A549 treated with AZD2906 at 1 μM for 4 hours (cell line): ENCODE measurements at places on chromosomes 4 and X. TPM values are rescaled to one million over a fixed set of nuclear protein-coding genes. Genes with fewer than 3 reads are reported as not detected.

CPE gene
- total RNA-seq: 1.6 to 2.3 TPM (median 1.8 TPM) in 5 replicates

GAGE2A gene
- not detected in 5 replicates for total RNA-seq

HTR2C gene
- not detected in 5 replicates for total RNA-seq

SMIM31 gene
- 0.03 to 0.08 TPM (median 0.04 TPM) in 4 of 5 replicates, not detected in the other for total RNA-seq

SULT1E1 gene
- not detected in 5 replicates for total RNA-seq

ALB gene
- total RNA-seq: 0.16 to 1.7 TPM (median 1.5 TPM) in 3 of 5 replicates, not detected in the others

ARHGAP6 gene
- 0.01 to 0.13 TPM (median 0.10 TPM) in 3 of 5 replicates, not detected in the others for total RNA-seq

CENPVL2 gene
- total RNA-seq: not detected in 5 replicates

LEF1 gene
- total RNA-seq: 0.07 to 0.19 TPM (median 0.12 TPM) in 5 replicates

GPM6B gene
- total RNA-seq: 0.24 to 0.61 TPM (median 0.39 TPM) in 5 replicates

MCUB gene
- 13.0 to 25.3 TPM (median 20.2 TPM) in 5 replicates for total RNA-seq

GAR1 gene
- total RNA-seq: 36.4 to 44.7 TPM (median 40.3 TPM) in 5 replicates

FGF13 gene
- 0.05 to 0.06 TPM in 2 of 5 replicates, not detected in the others for total RNA-seq

OPRPN gene
- total RNA-seq: not detected in 5 replicates

ANKRD50 gene
- 3.8 to 6.5 TPM (median 4.9 TPM) in 5 replicates for total RNA-seq

UGT2B11 gene
- total RNA-seq: 0.09 to 0.15 TPM (median 0.10 TPM) in 5 replicates

TMSB15A gene
- total RNA-seq: 0.33 to 0.81 TPM (median 0.56 TPM) in 5 replicates

NSG1 gene
- 9.4 to 13.5 TPM (median 10.5 TPM) in 5 replicates for total RNA-seq

ARHGAP36 gene
- total RNA-seq: not detected in 5 replicates

LAMP2 gene
- total RNA-seq: 86.4 to 99.6 TPM (median 97.0 TPM) in 5 replicates

SH2D1A gene
- not detected in 5 replicates for total RNA-seq

TMSB15C gene
- 0.07 to 0.13 TPM (median 0.11 TPM) in 4 of 5 replicates, not detected in the other for total RNA-seq

RASL11B gene
- 0.13 to 0.20 TPM (median 0.14 TPM) in 5 replicates for total RNA-seq

DCAF8L2 gene
- not detected in 5 replicates for total RNA-seq

FAT4 gene
- total RNA-seq: 1.4 to 2.7 TPM (median 1.7 TPM) in 5 replicates
